ENCODE measurements at places on chromosomes 4 and X.

DNA sequence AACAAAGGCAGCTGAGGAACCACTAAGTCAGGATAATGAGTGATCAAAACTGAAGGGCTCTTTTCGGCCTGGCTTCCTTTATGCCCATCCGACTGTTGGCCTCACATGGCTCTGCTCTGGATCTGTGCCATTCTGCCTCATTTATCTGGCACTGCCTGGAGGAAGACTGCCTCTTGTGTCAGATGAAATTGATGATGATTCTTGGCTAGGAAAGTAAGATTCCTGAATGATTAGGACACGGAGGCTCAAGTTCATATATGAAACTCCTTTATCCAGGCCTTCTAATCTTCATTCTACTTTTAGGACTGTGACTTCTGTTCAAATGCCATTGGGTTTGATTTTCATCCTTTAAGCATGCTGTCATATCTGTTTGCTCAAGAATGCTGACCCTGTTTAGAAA, 475.4 kb upstream of the RPS6KA3 start:
- no peak for DNase-seq

GRCh38 chr4:53076374-53076958, 214.3 kb downstream of the RASL11B start:
- DNase-seq, result no peak

DNA sequence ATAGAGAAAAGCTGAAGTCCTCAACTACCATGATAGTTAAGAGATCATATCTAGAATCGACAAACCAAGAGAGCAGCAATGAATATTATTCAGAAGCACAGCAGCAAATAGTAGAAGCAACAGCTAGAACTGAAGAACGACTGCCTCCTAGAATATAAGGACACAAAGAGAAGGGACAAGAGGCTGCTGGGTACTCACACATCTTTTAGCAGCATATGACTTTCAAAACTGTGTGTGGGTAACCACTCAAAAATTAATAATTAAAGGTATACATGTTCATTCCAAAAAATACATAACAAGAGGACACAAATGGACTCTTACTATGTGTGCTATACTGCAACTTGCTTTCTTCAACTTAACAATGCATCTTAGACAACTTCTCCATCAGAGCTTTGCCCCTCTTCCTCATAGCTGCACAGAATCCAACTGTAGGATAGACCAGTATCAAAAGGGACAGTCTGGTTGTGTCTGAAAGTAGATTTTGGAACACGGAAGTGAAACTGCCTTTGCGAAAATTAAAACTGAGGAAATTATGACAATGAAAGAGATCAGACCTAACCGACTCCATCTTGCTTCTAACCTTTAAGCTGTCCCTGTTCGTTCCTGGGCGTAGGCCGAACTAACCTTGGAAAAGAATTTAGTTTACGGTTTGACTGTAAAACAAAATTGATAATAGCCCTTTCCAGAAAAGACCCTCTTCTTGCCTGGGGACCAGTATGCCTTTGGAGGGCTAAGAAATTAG, 125.7 kb downstream of the SH3KBP1 start:
- no peak for DNase-seq

DNA sequence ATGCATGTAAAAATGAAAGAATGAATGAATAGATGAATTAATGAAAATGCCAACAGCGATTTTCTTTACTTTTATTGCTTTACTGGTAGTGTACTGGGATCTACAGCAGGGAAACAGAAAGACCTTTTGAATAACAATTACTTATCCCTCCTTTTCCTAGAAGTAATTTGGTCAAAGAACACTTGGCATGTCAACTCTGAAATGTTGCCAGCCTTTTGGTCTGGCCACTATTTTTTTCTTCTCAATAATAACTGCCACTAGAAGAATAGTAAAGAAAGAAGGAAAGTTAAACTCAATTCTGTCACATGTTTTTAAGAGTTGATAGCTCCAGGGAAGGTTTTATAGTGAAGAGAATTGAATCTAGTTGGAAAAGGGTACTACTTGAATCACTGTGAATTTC, 52.9 kb downstream of the EPHA5 start:
- DNase-seq, result no peak

- no peak for DNase-seq
Measured at GRCh38 chrX:39896951-39897740, 200.6 kb downstream of the BCOR start.

- no peak for DNase-seq
Measured at GRCh38 chr4:30716681-30717207, 3.4 kb upstream of the PCDH7 start.

DNA sequence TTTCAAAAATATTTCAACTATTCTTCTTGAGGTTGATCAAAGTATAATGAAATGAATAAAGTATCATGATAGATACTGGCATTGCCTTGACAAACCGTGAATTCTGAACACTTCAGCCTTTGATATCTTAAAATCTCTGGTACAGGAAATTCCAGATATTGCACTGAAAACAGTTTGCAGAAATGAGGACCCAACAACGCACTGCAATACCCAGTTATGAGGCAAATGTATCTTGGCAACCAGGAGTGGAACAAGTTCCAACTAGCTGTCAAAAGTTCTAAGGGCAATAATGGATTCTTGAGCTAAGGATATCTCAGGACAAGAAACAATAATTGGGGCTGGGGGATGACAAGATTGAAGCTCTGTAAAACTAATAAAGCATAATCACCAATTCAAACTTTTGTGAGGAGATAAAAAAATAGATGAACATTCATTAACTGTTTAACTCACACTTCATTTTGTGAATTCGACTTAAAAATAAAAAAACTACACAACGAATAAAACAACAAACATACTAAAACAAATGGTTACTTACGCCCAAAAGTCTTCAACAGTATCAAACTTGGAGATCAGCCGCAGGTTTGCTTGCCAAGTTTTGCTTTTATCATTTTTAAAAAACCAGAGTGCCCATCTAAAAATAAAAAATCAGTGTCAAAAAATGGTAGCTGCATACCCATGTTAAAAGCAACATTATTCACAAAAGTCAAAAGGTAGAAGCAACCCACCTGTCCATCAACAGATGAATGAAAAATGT, 38.1 kb downstream of the EIF4E start:
- no peak for DNase-seq

DNA sequence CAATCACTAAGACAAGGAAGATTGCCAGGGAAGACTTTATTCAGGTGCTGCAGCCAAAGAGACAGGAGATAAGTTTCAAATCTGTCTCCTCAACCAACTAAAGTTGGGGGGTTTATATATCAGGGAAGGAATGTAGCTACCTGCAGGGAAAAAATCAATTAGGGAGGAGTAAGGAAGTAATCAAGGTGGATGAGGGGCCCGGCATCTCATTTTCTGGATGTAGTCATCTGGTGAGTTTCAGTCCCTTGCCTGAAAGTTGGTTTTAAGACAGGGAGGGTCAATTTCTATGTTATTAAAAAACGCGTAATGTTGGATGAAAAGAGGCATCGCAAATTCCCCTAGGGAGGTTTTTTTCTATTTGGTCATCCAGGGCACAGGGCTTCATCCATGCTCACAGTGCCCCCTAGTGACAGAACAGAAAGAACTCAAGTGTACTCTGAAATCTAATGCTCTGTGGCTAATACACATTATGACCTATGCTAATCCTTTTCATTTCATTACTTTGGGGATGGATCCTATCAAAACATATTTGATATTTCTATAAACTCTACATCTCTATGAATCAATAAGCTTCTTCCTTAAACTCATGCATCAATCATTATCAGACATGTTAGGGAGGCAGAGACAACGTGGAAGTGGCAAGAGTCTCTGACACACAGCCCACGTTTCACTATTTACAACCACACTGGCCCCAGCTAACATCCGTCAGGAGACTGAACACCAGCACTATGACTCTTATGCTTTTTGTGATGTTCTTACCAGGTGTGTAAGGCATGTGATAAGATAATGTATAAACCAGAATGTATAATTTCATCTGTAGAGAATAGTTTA, 1577.0 kb upstream of the TENM3 start:
- DNase-seq, result no peak

- no peak for DNase-seq
Measured at GRCh38 chr4:36961420-36961819, 283.1 kb upstream of the NWD2 start.

Data from CD8-positive, alpha-beta T cell (primary cell).